ENCODE measurements at places on chromosomes 6 and 20.

DNA sequence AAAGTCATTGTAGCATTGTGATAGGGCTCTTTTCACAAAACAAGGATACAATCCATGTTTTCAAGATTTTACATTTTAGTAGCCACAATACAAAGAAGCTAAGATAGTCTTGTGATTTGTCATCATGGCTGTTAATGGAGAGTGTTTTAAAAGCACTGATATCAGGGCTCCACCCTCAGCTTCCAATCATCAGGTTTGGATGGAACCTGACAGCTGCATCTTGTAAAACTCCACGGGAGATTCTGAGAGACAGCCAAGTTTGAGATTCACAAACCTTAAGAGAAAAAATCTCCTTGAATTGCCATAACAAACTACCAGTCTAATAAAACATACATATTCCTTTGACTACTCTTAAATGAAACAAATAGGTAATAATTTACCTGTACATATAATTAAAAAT, 280.2 kb downstream of the ESR1 start:
- no peak for DNase-seq

DNA sequence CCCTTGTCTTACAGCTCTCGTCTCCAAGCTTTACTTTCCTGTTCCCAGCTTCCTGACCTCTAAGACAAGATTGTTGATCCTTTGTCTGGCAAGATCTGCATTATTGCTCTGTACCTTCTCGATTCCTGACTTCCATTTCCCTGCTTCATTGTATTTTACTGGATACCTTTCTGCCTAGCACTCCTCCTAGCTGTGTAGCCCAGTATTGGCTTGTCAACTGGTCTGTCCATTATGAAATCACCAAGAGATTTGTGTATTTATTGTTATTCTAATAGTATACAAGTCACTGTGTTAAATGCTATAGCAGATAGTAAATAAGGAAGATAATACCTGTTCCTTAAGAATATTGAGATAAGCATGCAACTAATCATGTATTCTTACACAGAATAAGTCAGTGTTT, 305.4 kb downstream of the CDKAL1 start:
- DNase-seq, result no peak

DNA sequence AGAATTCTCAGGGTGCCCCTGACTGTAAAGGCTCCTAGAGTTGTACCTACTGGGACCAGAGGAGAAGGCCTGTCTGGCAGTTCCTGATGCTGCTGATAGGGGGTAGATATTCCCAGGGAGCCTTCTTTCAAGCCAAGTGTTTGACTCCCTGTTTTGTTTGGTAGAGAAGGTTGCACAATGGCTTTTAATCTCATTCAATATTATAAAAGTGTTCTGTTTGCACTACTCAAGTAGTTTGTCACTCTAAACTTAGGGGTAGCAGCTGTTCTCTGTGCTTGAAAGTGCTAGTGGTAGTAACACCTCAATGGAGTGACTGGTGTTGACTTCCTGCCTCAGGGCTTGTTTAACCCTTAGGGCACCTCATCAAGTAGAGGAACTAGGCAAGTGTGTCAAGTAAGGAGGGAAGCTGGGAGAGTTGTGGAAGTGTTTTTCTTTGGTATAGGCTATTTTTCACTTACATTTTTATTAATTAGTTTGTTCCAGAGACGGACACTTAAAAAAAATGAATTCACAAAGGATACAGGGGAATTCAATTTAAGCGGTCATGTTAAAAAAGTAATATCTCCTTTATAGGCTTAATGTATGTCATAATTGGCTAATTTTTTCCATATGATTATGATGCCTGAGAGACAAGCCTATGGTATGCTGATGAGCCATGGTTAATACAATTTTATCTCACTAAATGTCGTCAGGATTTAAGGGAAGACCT, 38.1 kb downstream of the BICRAL start:
- peak; percentile 66 for DNase-seq

- no peak for DNase-seq
Measured at GRCh38 chr6:96075826-96076225, 60.1 kb downstream of the FUT9 start.

DNA sequence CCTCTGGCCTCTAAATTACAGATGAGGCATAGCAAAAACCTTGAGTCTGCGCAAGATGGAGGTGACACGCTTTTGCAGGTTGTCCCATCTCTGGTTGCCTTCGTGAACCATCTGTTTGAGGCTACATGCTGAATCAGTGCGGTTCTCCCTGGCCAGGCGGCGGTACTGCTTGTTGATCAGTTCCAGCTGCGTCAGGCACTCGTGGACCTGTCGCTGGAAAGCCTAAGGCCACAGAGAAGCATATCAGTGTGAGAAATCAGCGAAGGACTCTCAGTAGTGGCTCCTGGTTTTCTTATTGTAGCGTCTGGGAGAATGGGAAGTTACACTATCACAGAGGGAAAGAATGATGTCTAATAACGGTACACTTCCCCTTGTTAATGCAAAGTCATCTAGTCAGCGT, 344.4 kb downstream of the ESR1 start:
- DNase-seq, result no peak

GRCh38 chr20:31930779-31931178, 21.1 kb downstream of the PDRG1 start:
- no peak for DNase-seq

Measured in H7 (cell line).